ENCODE measurements at places on chromosomes 2 and 18. TPM values are rescaled to one million over a fixed set of nuclear protein-coding genes. Genes with fewer than 3 reads are reported as not detected.

CDH2 gene
- total RNA-seq, result 38.1 TPM

CCDC68 gene
- 5.2 TPM for total RNA-seq

RNU2-63P gene
- total RNA-seq, result not detected

SULT1C2 gene
- 0.53 TPM for total RNA-seq

ANKRD30BL gene
- total RNA-seq, result not detected

KLHL29 gene
- total RNA-seq, result 4.0 TPM

TMEM169 gene
- total RNA-seq, result 0.35 TPM

ABCB11 gene
- 0.02 TPM for total RNA-seq

SERPINB3 gene
- not detected for total RNA-seq

C2orf80 gene
- not detected for total RNA-seq

PLEK gene
- not detected for total RNA-seq

ANKRD30B gene
- total RNA-seq, result not detected

FBXO36 gene
- 0.94 TPM for total RNA-seq

HAAO gene
- not detected for total RNA-seq

TNFAIP6 gene
- total RNA-seq, result 1.2 TPM

SLC38A11 gene
- total RNA-seq, result not detected

ICOS gene
- total RNA-seq, result not detected

SLC9A4 gene
- not detected for total RNA-seq

INSIG2 gene
- 12.0 TPM for total RNA-seq

AGAP1 gene
- 15.0 TPM for total RNA-seq

SKOR2 gene
- not detected for total RNA-seq

BMP10 gene
- total RNA-seq, result not detected

B4GALT6 gene
- 4.8 TPM for total RNA-seq

HOXD8 gene
- total RNA-seq, result 5.1 TPM

XPO1 gene
- 140 TPM for total RNA-seq

UGT1A9 gene
- 5.4 TPM for total RNA-seq

NEU4 gene
- total RNA-seq, result 0.25 TPM

RIT2 gene
- total RNA-seq, result not detected

IL1RL2 gene
- total RNA-seq, result not detected

AOX1 gene
- total RNA-seq, result 4.9 TPM

NT5C1B gene
- not detected for total RNA-seq

RAB10 gene
- total RNA-seq, result 312 TPM

OXER1 gene
- total RNA-seq, result not detected

SLC19A3 gene
- total RNA-seq, result 2.9 TPM

ALPI gene
- not detected for total RNA-seq

CCDC74B gene
- 5.7 TPM for total RNA-seq

TUBB8B gene
- total RNA-seq, result not detected

GNLY gene
- total RNA-seq, result not detected

ATP6V1C2 gene
- total RNA-seq, result 0.07 TPM

TMEM178A gene
- total RNA-seq, result not detected

ABCG5 gene
- total RNA-seq, result not detected

SERPINB2 gene
- total RNA-seq, result not detected

TLX2 gene
- 0.47 TPM for total RNA-seq

GPC1 gene
- 214 TPM for total RNA-seq

RAB27B gene
- total RNA-seq, result 11.7 TPM

MYO3B gene
- total RNA-seq, result not detected

CFC1 gene
- not detected for total RNA-seq

PMS1 gene
- total RNA-seq, result 8.0 TPM

CGREF1 gene
- 8.5 TPM for total RNA-seq

KIF5C gene
- 0.32 TPM for total RNA-seq

LYG2 gene
- total RNA-seq, result not detected

DAPL1 gene
- not detected for total RNA-seq

MAB21L4 gene
- total RNA-seq, result 0.16 TPM

HYCC2 gene
- total RNA-seq, result 6.0 TPM

TOGARAM2 gene
- not detected for total RNA-seq

GREB1L gene
- 1.6 TPM for total RNA-seq
